ENCODE measurements at places on chromosomes 2 and 18. TPM values are rescaled to one million over a fixed set of nuclear protein-coding genes. Genes with fewer than 3 reads are reported as not detected.

DNA sequence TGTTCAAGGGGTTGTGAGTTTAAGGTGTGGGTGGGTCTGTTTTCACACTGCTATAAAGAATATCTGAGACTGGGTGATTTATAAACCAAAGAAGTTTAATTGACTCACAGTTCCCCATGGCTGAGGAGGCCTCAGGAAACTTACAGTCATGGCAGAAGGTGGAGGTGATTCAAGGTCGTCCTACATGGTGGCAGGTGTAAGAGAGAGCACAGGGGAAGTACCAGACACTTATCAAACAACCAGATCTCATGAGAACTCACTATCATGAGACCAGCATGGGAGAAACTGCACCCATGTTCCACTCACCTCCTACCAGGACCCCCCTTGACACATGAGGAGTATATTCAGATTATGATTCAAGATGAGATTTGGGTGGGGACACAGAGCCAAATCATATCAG is 38.0 kb downstream of the RHBDD1 start:
- no peak for DNase-seq
- no peaks in the 10 kb centered on the region for H3K36me3 ChIP-seq
- no peak overlapping the region for H3K4me3 ChIP-seq
- peaks cover 14% of the 10 kb centered on the region for H3K4me1 ChIP-seq
- H3K27ac ChIP-seq: no peak overlapping the region

- DNase-seq: peak; percentile 73
- peak overlapping the region; percentile 57 for H3K27ac ChIP-seq
- no peaks in the 10 kb centered on the region for H3K36me3 ChIP-seq
- H3K27me3 ChIP-seq: no peaks in the 10 kb centered on the region
- no peak overlapping the region for H3K4me3 ChIP-seq
- H3K4me1 ChIP-seq: peaks cover 33% of the 10 kb centered on the region
Measured at GRCh38 chr2:43178602-43179542, 47.5 kb downstream of the ZFP36L2 start.

SULT1C2 gene
- 0.19 TPM for total RNA-seq

SH3RF3 gene
- total RNA-seq: 5.6 TPM

LRP2 gene
- 1.3 TPM for total RNA-seq

- no peaks in the 10 kb centered on the region for H3K4me1 ChIP-seq
- DNase-seq: no peak
- no peak overlapping the region for H3K27ac ChIP-seq
Measured at GRCh38 chr2:64630752-64631151, 23.0 kb downstream of the SERTAD2 start.

UPP2 gene
- not detected for total RNA-seq

HSBP1L1 gene
- total RNA-seq: 4.1 TPM

- H3K4me1 ChIP-seq: peaks cover 42% of the 10 kb centered on the region
- H3K36me3 ChIP-seq: no peaks in the 10 kb centered on the region
- H3K27me3 ChIP-seq: no peaks in the 10 kb centered on the region
- peak overlapping the region; percentile 36 for H3K4me3 ChIP-seq
Measured at GRCh38 chr18:47931718-47932103, 1.3 kb upstream of the SMAD2 start.

- H3K27ac ChIP-seq: no peak overlapping the region
- peaks cover 17% of the 10 kb centered on the region for H3K4me1 ChIP-seq
- DNase-seq: no peak
- H3K27me3 ChIP-seq: no peaks in the 10 kb centered on the region
- H3K4me3 ChIP-seq: no peak overlapping the region
Measured at GRCh38 chr2:150063931-150064548, 423.4 kb downstream of the RND3 start.

- peaks cover 13% of the 10 kb centered on the region for H3K27me3 ChIP-seq
- H3K4me3 ChIP-seq: no peak overlapping the region
- DNase-seq: no peak
- H3K36me3 ChIP-seq: no peaks in the 10 kb centered on the region
- H3K27ac ChIP-seq: no peak overlapping the region
Measured at GRCh38 chr2:70403267-70404053, 101.6 kb upstream of the FAM136A start.

- no peak for DNase-seq
- H3K27me3 ChIP-seq: no peaks in the 10 kb centered on the region
- H3K36me3 ChIP-seq: no peaks in the 10 kb centered on the region
- H3K4me3 ChIP-seq: no peak overlapping the region
- H3K4me1 ChIP-seq: peaks cover 11% of the 10 kb centered on the region
Measured at GRCh38 chr2:120774557-120775160, 39.0 kb downstream of the GLI2 start.

GRCh38 chr2:29113027-29113686 is 2.1 kb upstream of the CLIP4 start:
- DNase-seq: no peak
- H3K4me1 ChIP-seq: peaks cover 13% of the 10 kb centered on the region
- no peaks in the 10 kb centered on the region for H3K36me3 ChIP-seq
- H3K27ac ChIP-seq: no peak overlapping the region

DNA sequence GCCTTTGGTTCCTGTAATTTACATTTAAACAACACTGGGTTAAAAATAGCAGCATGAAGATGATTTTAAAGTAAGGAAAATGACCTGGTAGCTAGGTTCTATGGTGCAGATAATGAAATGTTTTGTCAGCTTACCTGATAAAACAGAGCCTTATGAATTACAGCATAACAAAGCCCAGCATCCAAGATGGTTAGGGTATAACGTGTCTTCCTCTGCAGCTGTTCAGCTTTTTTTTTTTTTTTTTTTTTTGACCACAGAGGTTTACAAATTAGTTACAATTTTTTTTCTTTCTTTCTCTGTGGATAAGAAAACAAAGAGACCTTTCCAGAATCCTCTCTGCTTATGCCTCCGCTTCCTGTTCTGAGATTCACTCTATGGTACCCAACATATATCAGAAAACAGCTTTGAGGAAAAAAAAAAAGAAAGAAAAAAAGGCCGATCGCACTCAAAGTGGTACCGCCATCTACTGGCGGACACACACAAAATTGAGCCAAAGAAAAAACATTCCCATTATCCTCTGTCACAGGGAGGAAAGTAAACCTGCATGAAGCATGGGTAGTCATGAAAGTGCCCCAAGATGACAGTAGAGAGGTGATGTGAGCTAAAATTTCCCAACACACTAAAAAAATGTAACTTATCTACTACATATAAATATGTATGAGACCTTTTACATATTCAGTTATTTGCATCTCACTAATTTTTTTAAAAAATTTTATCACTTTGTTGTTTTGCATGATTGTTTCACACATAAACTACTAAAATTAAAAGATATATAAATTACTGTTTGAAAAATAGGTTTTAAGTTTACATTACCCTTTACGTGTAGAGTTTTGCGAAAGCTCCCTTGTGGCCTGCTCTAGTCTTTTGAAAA is at the start of gene SCN3A:
Gene SCN3A (minus strand): TSS at position 362 of the 871 bp plus-strand sequence. CDS start 27,656 bp downstream, outside the sequence.
- no peaks in the 10 kb centered on the region for H3K27me3 ChIP-seq
- no peak within 1 kb of the TSS for H3K27ac ChIP-seq
- peak; percentile 6 for DNase-seq
- no peaks in the 10 kb centered on the region for H3K36me3 ChIP-seq

DNA sequence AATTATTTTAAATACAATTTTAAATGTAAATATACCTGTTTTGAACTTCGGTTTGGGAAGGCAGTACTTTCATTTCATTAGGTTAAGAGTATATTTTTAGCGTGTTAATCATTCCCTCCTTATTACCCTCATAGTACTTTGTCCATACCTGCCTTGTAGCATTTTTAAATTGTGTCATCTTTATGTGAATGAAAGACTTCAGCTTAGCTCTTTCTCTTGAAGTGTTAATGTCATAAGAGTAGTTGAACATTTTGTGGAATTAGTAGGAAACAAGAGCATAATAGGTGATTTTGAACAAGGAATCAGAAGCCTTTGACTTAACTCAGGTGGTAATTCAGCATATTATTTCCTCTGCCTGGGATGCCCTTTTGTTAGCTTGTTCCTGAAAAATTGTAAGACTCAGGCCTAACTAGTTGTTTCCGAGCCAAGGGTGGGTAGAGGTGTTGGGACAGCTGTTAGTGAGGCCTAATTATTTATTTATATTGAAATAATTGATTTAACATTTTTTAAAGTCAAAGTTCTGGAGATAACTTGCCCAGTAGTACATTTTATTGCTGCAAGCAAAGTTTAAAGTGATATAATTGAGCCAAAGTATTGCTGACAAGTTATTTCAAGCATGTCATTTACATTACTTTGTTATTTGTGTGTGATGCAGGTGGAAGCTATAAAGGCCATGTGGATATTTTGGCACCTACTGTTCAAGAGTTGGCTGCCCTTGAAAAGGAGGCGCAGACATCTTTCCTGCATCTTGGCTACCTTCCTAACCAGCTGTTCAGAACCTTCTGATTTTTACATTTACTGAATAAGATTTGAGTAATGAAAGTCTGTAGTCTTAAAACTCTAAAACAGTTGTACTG is 38.7 kb downstream of the DDX1 start:
- DNase-seq: no peak
- H3K36me3 ChIP-seq: peaks cover 56% of the 10 kb centered on the region
- H3K27me3 ChIP-seq: no peaks in the 10 kb centered on the region
- no peak overlapping the region for H3K4me3 ChIP-seq
- no peak overlapping the region for H3K27ac ChIP-seq

CDH2 gene
- 575 TPM for total RNA-seq

TACR1 gene
- 0.38 TPM for total RNA-seq

DNA sequence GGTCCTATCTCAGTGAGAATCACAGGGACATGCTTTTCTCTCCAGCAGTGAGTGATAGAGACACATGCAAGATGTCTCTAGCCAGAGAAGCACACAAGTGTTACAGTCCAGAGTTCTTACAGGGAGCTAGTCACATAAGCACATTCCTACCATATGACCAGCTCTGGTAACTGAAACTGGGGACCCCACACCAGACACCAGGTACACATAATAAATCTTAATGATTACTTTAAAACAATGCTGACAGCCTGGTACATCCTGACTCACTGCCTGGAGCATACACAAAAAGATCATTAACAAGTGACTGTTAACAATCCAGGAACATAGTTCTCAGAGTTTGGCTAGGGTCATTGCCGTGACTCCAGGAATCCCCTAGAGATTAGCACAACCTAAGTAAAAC is 53.6 kb downstream of the GALNT1 start:
- no peaks in the 10 kb centered on the region for H3K27me3 ChIP-seq
- no peak overlapping the region for H3K4me3 ChIP-seq
- DNase-seq: no peak
- H3K4me1 ChIP-seq: peaks cover 3% of the 10 kb centered on the region
- H3K36me3 ChIP-seq: no peaks in the 10 kb centered on the region
- no peak overlapping the region for H3K27ac ChIP-seq

SERPINB11 gene
- total RNA-seq: not detected

DNA sequence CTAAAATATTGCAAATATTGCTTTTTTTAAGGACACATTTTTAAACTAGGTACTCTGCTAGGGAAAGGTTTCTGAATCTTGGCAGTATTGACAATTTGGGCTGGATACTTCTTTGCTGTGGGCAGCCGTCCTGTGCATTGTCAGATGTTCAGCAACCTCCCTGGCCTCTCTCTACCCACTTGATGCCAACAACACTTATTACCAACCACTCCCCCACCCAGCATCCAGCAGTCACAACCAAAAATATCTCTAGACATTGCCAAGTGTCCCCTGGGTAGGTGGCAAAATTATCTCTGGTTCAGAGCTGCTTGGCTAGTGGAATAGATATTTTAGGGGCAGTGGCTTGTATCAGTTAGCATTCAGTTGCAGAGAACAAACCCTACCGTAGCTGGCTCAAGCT is 114.3 kb upstream of the PNPT1 start:
- H3K4me1 ChIP-seq: peaks cover 11% of the 10 kb centered on the region
- DNase-seq: peak; percentile 17
- no peak overlapping the region for H3K4me3 ChIP-seq
- H3K27ac ChIP-seq: peak overlapping the region; percentile 59
- H3K27me3 ChIP-seq: no peaks in the 10 kb centered on the region

RAMP1 gene
- 145 TPM for total RNA-seq

GBX2 gene
- not detected for total RNA-seq

- H3K36me3 ChIP-seq: no peaks in the 10 kb centered on the region
- H3K4me3 ChIP-seq: no peak overlapping the region
- no peak for DNase-seq
- H3K27me3 ChIP-seq: no peaks in the 10 kb centered on the region
- H3K27ac ChIP-seq: no peak overlapping the region
Measured at GRCh38 chr2:175621821-175622220, 380.2 kb downstream of the LNPK start.

- DNase-seq: no peak
- no peaks in the 10 kb centered on the region for H3K27me3 ChIP-seq
- no peaks in the 10 kb centered on the region for H3K36me3 ChIP-seq
Measured at GRCh38 chr2:37466533-37467222, 122.2 kb downstream of the QPCT start.

DNA sequence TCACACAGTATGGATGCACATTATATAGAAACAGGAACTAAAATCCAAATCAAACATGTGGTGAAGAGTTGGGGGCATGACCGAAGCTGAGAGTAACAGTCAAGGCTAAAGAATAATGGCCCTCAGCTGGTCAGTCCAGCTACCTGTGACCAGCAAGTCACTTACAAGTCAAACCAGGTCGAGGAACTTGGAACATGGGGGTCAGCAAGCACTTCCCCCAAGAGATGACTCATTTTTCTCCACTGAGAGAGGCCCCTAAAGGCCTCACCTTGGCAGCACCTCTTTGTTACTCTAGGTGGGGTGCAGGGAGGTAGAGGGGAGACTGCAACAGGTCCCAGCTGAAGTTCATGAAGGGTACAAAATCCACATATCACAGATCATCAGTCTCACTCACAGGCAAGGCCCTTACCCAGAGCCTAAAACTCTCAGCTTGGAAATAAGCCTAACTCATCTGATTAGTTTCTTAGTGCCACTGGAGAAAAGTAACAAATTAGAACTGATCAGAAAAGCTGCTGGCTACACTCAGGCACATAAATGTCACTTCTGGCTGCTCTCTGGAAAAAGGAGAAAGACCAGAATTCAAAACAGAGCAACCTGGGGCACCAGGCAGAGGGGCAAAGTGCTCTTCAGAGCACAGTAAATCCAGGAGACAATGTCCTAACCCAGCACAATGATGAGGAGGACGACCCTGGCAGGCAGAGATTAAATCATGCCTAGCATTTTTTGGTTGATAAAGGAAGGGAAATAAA is 4.0 kb downstream of the SDC1 start:
- peaks cover 16% of the 10 kb centered on the region for H3K4me1 ChIP-seq
- no peak overlapping the region for H3K27ac ChIP-seq
- no peak overlapping the region for H3K4me3 ChIP-seq

Measured in heart right ventricle (tissue), 16 donors.